ENCODE measurements at places on chromosomes 7 and 10.

DNA sequence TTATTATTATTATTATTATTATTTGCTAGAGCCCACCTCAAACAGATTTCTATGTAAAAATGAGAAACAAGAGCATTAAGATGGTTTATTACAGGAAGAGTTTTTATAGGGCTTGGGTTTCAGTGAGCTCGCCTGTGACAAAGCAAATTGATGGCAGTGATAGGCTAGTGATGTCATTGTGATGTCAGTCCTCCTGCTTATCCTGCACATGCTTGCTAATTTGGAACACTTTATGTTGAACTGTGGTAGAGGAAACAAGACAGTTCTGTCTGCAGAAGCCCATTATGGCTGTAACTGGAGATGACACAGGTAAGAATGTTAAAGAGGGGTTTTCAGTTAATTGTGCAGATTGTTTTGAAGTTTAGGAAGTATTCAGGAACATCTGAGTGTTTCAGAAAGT lies 68.3 kb downstream of the CREM start:
- DNase-seq = no peak

DNA sequence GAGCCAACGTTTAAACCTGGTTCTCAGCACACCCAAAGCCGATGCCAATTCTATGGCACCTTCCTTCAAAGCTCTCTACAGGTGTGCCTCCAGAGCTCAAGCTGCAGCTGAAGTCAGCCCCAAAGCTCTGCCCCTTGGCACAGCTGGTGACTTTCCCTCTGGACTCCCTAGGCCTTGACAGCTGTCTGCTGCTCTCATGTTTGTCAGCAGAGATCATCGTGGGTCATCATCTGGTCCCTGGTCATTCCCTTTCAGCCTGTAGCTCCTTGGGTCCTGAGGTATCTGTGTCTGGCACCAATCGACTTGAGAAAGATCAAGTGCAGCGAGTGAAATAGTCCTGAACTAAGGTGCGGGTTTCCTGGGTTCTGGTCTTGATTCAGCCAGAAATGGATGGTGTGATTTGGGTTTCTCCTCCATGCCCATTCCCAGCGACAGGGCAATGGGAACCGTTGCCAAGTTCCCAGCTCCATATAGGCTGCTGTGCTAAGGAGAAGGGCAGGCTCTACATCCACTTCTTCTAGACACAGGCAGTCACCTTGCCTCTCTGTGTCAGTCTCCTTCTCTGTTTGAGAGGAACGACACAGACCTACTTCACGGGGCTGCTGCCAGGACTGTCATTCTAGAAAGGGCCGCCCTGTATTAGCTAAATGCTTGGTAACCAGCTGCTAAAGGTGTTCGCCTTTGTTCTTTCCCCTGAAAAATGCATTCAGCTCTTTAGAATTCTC lies 3.6 kb downstream of the PKD1L1 start:
- no peak for DNase-seq

GRCh38 chr10:44244745-44245600 lies 139.9 kb downstream of the CXCL12 start:
- no peak for DNase-seq

- no peak for DNase-seq
Observed at GRCh38 chr7:50502001-50502684, 52.0 kb upstream of the FIGNL1 start.

DNA sequence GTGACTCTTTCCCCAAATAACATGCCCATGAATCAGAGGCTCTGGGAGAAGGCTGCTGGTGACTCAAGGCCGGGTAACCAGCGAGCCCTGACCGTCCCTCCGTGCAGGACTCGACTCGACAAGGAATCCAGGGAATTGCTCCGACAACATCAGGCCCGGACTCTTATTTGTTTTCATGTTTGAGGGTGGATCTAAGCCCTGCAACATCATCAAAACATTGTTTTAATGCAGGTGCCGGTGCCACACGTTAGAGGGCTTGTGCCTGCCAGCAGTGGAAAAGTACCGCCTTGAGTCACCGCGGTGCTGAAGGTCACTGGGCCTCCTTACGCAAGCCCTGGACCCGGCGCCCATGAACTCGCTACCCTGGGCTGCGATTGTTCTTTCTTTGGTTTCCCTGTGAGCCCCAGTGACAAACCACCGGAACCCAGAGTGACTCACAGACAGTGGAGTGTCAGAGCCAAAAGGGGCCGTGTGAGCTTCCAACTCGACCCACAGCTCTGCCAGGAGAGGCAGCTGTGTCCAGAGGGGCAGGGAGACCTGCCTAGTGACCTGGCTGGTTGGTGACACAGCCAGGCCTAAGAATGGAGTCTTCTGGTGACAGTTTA lies 139.4 kb upstream of the SHH start:
- no peak for DNase-seq

- no peak for DNase-seq
Observed at GRCh38 chr10:81875467-81876252, 666 bp downstream of the NRG3 start.

DNA sequence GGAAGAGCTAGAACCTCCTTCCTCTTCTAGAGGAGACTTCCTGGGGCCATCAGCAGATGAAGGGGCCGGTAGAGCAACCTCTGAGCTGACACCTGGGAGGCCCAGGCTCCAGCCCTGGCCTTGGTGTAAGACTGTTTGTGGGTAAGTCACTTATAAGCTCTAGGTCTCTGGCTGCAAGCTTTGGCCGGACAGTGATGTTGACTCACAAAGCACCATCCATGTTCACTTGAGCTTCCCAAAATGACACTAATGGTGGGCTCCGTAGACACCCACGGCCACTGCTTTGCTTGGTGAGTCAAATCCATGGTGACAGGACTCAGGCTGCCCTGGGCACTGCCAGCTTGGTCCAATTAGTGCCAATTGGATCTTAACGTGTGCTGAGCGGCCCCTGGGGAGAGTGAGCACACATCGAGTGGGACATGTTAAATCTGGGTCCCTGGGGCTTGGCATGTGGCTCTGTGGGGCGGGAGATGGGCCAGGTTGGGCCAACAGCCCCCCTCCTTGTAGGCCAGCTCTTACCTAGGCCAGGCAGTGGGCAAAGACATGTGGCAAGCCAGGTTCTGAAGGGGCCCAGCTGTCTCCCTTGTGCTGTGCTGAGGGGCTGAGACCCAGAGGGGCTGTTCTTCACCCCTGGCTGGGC lies 16.7 kb downstream of the NEURL1 start:
- no peak for DNase-seq

DNA sequence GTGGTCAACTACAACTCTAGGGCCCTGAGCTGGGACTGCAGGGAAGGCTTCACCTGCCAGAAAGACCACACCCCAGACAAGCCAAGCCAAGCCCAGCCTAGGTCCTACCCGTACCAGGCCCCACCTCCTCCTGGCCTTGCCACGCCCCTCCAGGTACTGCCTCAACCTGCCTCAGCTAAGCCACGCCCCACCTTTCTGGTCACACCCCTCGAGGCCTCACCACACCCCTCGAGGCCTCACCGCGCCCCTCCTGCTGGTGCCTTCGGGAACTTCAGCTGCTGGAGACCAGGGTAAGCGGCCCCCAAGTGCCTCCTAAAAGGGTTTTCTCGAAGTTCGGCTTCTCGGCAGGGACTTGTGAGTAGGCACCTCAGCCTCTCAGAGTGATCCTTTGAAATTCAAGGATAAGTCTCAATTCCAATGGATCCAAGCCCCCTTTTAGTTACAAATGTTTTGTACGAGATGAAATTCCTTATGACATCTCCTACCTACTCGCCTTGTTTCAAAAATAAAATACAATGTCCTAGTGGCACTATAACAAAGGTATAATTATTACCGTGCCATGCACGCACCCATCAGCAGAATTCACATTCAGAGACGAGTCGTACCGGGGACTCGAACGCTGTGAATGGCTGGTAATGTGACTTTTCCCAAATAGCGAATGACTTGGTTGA lies 171.2 kb downstream of the ARHGAP21 start:
- no peak for DNase-seq

- no peak for DNase-seq
Observed at GRCh38 chr7:1667566-1668395, 2.3 kb upstream of the ELFN1 start.

DNA sequence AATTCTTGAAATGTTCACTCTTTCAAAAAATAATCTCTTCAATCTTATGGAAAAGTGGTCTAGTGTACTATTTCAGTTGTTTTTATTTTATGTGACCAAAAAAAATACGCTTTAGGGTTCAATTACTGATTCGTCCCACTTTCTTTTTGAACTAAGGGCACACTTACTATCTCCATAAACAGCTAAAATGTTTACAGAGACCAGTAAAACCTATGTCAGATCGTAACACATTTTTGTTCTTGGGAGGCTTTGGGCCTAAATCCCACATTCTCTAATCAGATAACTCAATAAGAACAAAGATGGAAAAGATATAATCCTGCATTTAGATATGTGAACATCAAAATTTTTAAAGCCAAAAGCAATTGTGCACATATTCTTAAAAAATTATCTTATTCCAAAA lies 29.8 kb upstream of the EPC1 start:
- DNase-seq = no peak

GRCh38 chr7:132547821-132548220 lies 28.4 kb downstream of the PLXNA4 start:
- DNase-seq = no peak

DNA sequence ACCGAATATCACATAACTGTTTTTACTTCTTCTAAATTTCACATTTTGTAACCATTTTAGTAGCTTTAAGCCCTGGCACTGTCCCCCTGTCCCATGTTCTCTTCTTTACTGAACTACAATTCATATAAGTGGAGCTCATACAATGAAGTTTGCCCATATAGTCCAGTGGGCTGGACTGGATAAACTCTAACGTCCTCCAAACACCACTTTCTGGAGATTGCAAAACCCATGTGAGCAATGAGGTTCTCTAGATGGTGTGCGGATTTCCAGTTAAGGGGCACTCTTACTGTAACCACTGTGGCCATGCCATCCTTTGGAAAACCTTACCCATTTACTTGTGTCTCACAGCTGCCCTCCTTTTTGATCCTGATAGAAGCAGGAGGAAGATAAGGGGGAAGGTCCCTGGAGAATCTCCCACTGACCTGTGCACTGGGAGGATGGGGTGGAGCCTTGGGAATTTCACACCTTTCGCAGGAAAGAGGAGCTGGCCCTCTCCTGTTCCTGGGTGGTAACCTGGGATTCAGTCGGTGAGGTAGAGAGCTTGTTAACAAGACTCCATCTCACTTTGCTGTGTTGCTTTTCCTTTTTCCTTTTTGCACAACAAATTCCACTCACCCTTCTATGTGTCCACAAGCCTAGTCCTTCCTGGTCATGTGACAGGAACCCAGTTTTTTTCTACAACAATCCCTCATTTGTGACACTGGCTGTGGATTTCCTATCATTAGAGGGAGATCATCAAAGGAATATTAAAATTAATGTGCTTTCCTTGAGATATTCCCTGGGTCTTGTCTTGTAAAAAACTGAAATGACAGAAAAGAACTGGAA lies 120.7 kb downstream of the ARID5B start:
- no peak for DNase-seq

GRCh38 chr7:68014031-68014736 lies 1017.6 kb downstream of the TYW1 start:
- no peak for DNase-seq

DNA sequence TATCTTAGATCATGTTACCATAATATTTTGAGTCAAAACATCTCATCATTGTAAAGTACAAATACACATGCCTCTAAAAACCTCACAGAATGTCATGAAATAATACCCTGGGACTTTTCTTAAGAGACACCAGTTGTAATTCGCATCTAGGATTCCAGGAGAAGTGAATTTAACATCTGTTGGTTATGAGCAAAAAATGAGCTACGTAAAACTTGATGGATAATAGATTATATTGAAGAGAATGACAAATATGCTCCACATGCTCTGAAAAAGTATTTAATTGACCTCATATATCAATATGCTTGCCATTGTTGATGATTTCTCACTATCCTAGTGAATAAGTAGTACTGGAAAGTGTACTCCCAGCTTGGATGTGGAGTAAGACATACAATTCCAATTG lies 227.0 kb downstream of the BBS9 start:
- no peak for DNase-seq

DNA sequence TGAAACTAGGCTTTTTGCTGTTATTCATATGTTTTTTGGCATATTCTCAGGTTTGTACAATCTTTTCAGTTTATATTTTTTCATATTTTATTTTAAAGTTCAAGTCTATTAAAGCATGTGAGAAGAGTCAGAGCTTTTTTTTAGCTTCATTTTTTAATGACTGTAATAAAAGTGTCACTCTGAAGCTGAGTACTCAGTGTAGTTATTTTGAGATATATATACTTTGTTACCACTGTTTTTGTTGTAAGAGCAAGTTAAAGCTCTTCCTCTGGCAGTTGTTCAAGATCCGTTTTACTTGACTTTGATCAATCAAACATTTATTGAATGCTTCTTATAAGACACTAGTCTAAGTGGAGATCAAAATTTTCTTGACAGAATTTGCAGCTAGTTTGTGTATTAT lies 37.5 kb downstream of the CASD1 start:
- DNase-seq = no peak

- DNase-seq = no peak
Observed at GRCh38 chr7:140677496-140677895, 4.8 kb downstream of the ADCK2 start.

DNA sequence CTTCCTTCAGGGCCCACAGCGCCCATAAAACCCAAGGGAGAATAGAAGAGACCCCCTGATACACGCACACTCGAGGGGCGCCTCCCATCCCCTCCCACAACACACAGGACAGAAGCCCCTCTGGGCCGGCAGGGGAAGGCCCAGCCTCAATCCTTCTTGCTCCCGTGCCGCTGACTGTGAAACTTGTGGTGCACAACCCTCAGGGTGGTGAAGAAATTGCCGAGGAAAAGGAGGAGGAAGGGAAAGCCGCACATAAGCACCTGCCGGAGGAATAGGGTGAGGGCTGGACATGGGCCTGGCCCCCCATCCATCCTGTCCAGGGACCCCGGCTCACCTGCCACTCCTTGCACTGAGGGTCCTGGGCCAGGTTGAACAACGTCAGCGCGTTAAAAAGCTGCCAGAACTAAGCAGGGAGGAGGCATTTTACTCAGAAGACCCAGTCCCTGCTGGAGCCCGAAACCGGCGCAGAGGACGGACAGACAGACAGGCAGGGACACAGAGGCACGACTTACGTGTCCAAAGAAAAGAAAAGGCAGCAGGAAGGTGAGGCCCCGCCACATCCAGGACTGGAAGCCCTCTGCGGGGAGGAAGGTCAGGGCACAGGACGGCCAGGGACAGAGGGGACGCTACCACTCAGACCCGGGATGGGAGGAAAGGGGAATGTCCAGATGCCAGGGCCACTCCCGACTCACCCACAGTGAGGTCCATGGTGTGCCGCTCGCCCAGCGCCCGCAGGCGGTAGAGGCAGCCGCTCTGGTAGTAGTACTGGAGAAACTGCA lies 7.2 kb downstream of the TMEM120A start:
- DNase-seq = no peak

DNA sequence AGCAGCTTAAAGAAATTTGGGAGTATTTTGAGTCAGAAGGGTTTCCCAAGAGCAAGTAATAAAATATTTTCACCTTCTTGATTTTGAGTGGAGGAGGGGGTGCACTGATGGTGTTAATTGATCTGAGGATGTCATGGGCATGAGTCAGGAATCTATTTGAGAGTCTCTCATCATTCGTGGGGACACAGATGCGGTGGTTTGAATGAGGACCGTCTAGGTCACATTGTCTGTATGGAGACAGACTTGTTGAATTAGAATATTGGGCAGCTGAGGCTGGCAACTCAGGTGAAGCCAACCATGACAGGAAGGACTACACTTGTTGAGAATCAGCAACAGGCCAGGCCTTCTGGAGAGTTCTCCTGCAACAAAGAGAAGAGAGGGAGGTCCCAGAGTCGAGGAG lies 127.0 kb downstream of the INSYN2A start:
- DNase-seq = no peak

Data from inflammatory macrophage treated with lipopolysaccharide for 1 hour (primary cell).